ENCODE measurements at places on chromosomes 5 and 9.

DNA sequence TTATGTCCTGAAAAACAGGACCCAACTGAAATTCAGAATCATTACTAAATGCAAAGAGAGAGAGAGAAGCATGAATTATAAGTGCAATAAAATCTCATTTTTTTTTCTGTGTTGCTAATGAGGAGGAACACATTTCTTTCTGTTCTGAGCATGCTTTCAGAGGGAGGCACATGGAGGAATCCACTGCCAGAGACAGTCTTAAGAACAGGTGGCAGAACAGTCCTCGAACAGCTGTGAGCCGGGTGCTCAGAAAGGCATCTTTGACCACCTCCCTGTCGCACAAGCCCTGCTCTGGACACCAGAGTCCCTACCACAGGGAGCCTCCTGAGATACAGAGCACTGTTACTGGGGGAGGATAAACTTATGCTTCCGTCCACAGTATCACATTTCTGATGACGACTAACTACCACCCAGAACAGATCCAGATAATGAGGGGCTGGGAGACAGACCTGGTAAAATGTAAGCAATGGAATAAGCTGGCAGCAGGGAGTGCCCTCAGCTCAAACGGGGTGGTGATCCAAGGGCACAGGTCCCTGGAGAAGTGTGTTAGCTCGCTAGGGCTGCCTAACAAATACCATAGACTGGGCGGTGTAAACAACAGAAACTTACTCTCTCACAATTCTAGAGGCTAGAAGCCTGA, 134.0 kb downstream of the SLC1A3 start:
- DNase-seq = no peak

DNA sequence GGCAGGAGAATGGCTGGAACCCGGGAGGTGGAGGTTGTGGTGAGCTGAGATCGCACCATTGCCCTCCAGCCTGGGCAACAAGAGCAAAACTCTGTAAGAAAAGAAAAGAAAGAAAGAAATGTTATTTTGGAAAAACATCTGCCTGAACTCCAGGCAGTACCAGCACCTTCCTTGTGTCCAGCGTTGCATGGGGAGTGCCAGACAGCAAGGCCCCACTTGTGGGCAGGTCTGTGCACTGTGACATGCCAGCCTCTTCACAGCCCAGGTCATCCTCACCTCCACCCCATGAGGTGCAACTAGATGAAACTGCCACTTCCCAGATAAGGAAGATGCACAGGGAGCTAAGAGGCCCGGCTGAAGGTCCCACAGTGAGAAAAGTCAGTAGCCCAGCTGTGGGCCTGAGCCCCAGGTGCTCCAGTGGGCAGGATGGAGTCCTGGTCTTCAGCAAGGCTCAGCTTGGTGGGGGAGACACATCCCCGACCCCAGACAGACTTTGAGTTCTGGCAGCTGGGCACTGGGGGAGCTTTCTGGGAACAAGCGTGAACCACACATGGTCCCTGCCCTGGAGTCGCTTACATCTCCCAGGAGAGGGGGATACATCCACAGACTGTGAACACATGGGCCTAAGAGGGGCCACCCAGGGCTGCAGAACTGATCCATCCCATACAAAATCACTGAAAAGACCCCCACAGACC, 146.9 kb upstream of the IER5L start:
- no peak for DNase-seq

DNA sequence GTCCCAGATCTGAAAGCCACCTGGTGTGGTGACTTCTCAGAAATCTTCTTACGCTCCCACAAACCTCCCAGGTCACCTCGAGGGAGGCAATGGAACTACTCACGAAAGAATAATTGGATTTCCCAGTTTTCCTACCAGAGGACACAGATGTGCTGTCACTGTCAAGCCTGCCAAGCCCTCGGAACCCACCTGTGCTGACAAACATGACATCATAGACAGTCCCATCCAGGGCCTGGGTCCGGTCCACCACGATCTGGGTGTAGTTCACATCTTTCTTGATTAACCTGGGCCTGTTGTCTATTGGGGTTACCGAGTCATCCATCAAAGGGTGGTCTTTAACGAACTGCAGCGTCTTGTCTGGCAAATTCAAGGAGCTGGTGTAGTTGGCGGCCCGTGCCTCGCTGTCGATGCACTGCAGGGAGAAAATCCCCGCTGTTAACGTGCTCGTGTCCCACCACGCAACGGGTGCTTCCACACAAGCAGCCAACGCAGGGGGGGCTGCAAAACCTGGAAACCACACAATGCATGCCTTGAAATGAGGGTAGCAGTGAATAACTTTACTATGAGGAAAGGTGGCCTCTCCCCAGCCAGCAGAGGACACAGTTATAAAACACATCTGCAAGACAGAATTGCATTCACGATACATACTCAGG, 69.0 kb downstream of the SECISBP2 start:
- DNase-seq = no peak

DNA sequence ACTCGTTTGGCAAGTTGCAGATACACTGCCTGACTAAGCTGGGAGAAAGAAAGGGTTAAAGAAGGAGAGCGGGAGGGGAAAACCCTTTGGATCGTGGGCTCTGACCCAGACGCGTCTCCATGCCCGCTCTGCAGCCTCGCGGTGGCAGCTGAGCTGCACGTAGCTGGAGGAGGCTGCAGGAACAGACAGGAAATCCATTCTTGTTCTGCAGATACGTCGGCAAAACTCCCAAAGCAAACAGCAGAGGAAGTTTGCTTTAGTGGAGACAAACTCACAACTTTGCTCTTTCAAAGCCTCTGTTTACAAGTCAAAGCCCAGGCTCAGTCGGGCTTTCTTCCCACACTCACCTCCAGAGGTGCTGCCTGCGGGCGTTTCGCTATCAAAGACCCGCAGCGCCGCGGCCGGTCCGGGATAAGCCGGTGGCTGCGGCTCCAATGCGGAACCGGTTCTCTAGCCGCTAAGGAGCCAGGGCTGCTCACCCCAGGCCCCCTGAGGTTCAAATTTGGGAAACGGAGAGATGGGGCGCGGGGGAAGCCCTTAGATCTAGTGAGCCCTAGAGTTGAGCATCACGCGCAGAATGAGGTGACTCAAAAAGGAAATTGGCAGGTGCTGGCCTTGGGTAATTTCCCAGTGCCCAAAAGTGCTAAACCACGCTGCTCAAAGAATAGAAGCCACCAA, 60.7 kb downstream of the MAT2B start:
- peak; percentile 23 for DNase-seq

DNA sequence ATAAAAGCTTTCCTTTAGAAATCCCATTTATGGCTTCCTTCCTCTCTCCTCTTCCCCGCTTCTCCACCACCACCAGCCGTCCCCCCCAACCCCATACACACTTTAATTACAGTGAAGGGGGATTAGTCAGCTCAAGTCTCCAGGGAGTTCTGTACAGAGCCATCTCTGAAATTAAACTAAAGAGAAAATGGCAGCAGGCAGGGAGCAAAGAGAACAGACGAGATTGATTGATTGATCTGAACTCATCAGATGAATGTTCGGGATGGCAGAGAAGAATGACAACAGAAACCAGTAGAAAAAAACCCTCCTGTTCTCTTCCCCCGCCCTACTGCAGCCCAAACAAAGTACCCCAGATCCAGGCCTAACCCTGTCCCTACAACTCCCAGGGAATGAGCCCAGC, 241.7 kb upstream of the PANK3 start:
- DNase-seq = no peak

GRCh38 chr5:133607451-133607850, 4.9 kb downstream of the FSTL4 start:
- no peak for DNase-seq

GRCh38 chr9:83000765-83001164, 62.2 kb downstream of the RASEF start:
- no peak for DNase-seq

DNA sequence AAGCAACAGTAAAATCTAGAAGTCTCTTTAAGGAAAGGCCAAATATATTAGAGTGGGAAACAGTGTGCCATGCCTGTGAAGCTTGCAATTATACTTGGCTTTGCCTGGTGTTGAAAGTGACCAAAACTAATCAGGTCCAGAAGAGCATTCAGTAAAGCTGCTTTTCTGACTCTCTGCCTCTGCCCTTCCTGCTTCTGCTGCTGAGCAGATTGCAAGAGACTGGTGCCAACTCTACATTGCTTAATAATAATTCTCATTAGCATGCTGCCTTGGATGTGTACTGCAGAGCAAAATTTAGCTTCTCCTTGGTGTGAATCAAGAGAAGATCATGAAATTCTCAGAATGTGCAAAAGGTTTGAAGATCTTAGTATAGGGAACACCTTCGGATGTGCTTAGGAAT, 120.4 kb upstream of the RFX3 start:
- no peak for DNase-seq
